ENCODE measurements at places on chromosomes 11 and 22. TPM values are rescaled to one million over a fixed set of nuclear protein-coding genes. Genes with fewer than 3 reads are reported as not detected.

DNA sequence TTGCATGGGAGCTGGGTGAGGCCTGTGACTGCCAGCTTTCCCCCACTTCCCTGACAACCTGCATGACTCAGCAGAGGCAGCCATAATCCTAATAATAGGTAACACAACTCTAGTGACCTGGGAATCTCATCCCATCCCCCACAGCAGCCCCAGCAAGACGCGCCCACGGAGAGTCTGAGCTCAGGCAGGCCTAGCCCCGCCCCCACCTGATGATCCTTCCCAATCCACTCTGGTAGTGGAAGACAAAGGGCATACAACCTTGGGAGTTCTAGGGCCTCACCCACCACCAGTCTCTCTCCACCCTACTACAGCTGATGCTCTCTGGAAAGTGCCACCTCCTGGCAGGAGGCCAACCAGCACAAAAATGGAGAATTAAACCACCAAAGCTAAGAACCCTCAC lies 60.3 kb downstream of the CWF19L2 start:
- no peaks in the 10 kb centered on the region for H3K4me1 ChIP-seq
- no peak overlapping the region for H3K4me3 ChIP-seq
- no peak overlapping the region for H3K27ac ChIP-seq
- H3K36me3 ChIP-seq = peaks cover 9% of the 10 kb centered on the region
- H3K27me3 ChIP-seq = no peaks in the 10 kb centered on the region

DNA sequence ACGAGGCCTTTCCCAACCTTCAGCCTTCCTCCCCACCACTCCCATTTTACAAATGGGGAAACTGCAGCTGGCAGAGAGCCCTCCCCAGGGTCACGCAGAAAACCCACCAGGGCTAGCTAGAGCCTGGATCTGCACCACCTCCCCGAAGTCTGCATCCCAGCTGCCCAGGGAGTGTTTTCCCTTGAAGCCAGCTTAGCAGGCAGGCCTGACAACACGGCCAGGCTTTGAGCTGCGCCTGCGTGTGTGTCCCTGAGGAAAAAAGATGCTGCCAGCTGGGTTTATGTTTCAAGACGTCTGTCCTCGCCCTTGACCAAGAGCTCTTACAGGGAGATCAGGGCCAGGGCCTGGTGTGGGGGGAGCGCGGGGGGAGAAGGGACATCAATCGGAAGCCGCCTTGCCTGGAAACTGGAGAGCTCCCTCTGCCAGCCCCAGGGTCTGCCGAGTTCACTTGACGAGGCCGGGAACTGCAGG lies 20.3 kb downstream of the WNT11 start:
- no peaks in the 10 kb centered on the region for H3K36me3 ChIP-seq
- H3K4me1 ChIP-seq = no peaks in the 10 kb centered on the region
- no peak for DNase-seq
- H3K27me3 ChIP-seq = no peaks in the 10 kb centered on the region

- no peak overlapping the region for H3K4me3 ChIP-seq
- DNase-seq = no peak
- H3K27ac ChIP-seq = no peak overlapping the region
- H3K36me3 ChIP-seq = no peaks in the 10 kb centered on the region
These were observed 124.3 kb downstream of the RCN1 start for GRCh38 chr11:32215157-32215556.

DNA sequence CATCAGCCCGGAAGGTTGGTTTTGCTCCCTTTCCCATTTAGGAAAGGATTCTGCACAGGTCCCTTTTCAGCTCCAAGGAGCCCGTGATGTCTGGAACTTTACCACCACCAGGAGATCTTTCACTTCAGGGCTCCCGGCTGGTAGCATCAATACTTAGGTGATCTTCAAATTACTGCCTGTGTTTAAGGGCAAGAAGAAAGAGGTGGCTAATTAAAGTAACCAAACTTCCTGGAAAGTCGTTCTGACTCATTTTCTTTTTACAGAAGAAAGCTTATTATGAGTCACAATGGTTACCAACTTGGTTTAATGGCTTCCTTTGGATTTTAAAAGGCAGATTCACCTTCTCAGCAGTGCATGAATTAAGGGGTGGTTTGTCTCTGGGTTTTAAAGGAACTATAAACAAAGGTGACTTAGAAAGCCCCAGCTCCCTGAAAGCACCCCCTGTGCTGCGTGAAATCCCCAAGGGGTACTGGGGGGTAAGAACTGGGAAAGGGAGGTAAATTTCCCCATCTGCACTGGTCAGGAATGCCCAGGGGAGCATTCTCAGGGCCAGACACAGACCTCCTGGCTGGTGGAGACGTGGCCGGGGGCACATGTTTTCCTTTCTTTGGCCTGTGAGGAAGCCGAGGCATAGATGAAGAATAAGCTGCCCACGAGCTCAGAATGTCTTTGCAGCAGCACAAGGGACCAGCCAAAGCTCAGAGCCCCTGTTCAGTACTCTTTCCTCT lies 8.8 kb downstream of the POU2F3 start:
- H3K27me3 ChIP-seq = peaks cover 6% of the 10 kb centered on the region
- no peak overlapping the region for H3K4me3 ChIP-seq
- H3K4me1 ChIP-seq = peaks cover 3% of the 10 kb centered on the region
- H3K27ac ChIP-seq = no peak overlapping the region

OR4C12 gene
- total RNA-seq = not detected

DNA sequence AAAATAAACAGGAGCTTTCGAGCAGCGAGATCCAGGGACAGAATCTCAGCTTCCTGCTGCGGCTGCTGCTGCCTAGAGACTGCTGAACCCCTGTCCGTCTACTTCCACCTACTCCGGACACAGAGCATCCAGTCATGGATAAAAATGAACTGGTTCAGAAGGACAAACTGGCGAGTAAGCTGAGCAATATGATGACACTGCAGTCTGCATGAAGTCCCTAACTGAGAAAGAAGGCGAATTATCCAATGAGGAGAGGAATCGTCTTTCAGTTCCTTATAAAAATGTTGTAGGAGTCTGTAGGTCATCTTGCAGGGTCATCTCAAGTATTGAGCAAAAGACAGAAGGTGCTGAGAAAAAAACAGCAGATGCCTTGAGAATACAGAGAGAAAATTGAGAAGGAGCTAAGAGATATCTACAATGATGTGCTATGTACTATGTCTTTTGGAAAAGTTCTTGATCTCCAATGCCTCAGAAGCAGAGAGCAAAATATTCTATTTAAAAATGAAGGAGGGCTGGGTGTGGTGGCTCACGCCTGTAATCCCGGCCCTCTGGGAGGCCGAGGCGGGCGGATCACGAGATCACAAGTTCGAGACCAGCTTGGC lies 11.1 kb upstream of the MS4A2 start:
- no peak overlapping the region for H3K27ac ChIP-seq
- peaks cover 3% of the 10 kb centered on the region for H3K27me3 ChIP-seq
- no peaks in the 10 kb centered on the region for H3K36me3 ChIP-seq

DNA sequence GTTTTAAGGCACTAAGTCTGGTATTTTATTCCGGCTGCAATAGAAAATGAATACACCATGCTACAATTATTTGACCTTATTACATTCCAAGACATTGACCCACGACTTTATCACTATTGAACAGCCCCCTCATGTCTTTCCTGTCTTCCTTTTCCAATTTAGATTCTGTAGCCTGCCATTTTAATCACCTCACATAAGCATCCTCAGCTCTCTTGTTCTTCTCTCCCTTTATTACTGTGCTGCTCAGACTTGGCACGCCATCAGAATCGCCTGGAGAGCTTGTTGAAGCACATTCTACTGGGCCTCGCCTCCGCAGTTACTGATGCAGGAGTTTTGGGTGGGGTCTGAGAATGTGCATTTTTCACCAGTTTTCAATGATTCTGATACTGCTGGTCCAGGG lies 38.7 kb upstream of the SWAP70 start:
- H3K4me1 ChIP-seq = no peaks in the 10 kb centered on the region
- no peaks in the 10 kb centered on the region for H3K27me3 ChIP-seq
- no peak overlapping the region for H3K4me3 ChIP-seq

DNA sequence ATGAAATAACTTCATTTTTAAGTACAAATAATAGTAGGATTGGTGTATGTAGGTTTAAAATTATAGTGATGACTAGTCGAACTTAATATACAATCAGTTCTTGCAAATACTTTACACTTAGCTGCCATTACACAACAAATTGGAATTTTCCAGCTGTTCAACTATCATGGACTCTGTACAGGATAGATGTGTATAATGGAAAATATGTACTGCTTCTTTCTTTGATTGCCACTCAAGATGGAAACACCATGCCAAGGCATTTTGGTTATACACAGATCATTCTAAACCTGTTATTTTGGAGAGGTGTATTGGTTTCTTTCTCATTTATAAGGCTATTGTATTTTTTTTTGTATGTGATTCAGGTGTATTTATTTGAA lies 24.4 kb upstream of the CRTAM start:
- H3K27me3 ChIP-seq = no peaks in the 10 kb centered on the region
- H3K27ac ChIP-seq = no peak overlapping the region
- no peaks in the 10 kb centered on the region for H3K36me3 ChIP-seq
- peaks cover 3% of the 10 kb centered on the region for H3K4me1 ChIP-seq
- H3K4me3 ChIP-seq = no peak overlapping the region

SMTNL1 gene
- total RNA-seq = not detected
